HL-60 (cell line): ENCODE measurements at places on chromosomes 12 and 14.

- peak; percentile 37 for DNase-seq
Measured at GRCh38 chr12:26872625-26873024, 39.6 kb upstream of the ITPR2 start.

GRCh38 chr12:46493834-46494181 is 121.2 kb upstream of the SLC38A2 start:
- no peak for DNase-seq

- no peak for DNase-seq
Measured at GRCh38 chr12:95548539-95549391, 2.5 kb downstream of the USP44 start.

DNA sequence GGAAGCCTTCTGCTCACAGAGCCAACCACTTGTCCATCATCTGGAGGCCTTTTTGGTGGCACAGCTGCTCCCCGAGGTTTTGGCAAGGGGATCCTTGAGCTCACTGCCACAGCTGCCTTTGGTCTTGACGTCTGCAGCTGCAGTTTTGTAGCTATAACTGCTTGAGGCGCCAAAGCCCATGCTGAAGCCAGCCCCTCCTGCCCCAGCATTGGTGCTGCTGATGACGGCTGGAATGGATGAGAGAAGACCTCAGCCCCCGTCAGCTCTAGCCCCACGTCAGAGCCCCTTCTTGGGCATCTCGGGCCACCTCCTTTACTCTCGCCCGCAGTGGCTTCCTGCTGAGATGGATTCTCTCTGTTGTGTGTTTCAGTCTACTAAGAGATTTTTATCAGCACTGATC is 12.3 kb upstream of the KRT74 start:
- DNase-seq, result no peak

DNA sequence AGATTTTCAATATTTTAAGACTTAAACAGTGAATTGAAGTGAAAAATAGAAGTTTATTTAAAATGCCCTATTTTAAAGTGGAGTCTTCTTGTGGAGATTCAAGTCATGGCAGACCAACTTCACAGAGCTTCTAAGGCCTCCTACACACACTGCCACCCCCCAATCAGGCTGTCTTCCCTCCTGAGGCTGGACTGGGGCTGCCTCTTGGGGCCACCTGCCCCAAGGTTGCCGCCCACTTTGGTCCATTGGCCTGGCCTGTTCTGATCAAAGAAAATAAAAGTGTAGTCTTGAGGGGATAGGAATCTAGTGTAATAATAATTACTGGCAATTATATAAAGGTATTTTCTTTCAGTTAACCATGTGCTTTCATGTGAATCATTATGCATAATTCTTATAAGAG is 1.3 kb downstream of the GOLT1B start:
- DNase-seq, result no peak

DNA sequence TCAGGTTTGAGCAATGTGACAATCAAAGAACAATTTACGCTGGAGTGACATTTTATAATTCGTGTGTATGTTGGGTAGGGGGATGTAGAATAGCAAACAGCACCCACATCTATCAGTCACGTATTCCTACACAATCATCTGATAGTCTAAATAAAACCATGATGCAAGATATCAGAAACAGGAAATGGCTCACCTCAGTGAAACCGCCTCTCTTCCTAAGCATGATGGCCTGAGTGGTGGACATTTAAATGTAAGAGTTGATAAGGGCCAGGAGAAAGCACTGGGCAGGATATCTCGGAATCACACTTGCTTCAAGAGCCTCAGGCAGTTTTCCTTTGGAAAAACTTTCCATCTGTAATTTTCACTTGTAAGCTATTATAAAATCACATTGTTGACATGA is 128.2 kb downstream of the GRIP1 start:
- no peak for DNase-seq

DNA sequence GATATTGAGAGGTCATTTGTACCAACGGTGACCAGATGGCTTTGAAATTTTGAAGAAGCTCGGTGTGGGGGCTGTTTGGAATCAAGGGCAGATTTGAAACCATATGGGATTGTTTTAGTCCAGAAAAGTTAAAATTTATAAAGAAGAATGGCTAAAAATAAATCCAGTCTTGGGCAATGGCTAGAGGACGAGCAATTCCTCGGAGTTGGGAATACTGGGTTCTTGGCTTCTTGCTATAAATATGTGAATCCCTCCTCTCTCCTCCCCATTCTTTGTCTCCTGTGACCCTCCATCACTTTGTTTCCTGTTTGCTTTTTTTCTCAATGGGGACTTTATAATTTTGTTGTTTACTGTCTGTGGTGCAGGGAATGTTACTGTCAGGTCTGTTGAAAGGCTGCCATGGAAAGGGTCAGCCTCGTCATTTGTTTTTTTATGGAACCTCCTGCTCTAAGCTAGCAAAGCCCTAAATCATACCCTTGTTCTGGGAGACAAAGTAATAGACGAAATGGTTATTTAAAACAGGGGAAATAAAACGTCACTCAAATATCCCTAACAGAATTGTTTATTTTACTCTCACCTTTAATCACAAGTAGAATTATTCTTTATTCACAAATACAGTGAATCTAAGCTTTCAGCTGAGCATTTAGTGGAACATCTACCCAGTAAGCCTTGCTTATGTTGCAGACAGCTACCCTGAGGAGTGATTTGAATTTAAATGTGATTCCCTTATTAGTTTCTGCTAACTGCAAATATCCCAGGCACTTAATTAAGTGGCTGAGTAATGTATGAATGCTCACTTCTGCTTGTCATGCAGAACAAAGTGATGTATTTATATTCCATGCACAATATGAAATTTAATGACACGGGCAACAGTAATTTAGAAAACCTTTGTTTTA is 273.1 kb upstream of the NOVA1 start:
- no peak for DNase-seq

- DNase-seq, result peak; percentile 84
Measured at GRCh38 chr12:55642267-55642666, 5.6 kb downstream of the OR10P1 start.

- no peak for DNase-seq
Measured at GRCh38 chr12:63066136-63066535, 84.9 kb downstream of the AVPR1A start.

DNA sequence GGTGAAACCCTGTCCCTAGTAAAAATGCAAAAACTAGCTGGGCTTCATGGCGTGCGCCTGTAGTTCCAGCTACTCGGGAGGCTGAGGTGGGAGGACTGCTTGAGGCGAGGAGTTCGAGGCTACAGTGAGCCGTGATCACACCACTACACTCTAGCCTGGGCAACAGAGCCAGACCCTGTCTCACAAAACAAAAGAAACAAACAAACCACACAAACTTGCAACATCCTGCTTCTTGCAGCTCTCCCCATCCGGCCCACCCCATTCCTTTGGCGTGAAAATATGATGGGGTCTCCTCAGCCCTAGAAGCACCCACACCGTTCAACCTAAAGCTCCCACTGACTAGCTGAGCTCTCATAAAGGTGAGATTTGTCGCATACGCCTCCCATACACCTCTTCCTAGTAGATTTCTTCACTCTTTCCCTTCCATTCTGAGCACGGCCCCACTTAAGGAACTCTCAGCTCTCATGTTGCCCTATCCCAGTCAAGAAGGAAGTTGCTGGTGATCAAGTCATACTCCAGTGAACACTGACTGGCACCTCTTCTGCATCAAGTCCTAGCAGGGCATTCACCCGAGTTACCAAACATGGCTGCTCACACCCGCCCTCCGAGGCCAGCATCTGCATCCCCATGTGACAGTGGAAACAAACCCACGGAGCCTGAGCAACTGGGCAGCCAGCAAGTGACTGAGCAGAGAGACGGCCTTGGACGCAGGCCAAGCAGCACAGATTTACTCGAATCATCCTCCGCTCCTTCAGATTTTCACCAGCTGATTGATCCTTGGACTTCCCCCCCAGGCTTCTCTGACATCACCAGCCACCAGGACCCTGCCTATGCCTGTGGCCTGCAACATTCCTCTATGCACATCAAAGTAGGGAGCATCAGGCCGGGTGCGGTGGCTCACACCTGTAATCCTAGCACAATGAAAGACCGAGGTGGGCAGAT is 18.9 kb upstream of the CD27 start:
- DNase-seq, result peak; percentile 29

DNA sequence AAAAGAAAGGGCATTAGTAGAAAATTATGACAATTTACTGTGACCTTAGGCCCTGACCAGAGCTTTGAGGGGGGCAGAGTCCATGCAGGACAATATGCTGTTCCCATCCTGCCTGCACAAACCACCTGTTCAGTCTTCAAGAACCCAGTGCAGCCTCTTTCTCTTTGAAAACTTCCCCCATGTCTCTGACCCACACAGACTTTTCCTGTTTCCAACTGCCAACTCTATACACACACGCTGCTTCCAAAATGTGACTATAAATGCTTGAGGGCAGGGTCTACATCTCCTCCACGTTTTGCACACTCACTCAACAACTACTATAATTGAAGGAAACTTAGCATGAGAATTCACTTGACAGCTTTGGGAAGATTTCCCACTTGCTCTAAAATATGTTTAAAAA is 36.6 kb upstream of the SYCP3 start:
- no peak for DNase-seq

DNA sequence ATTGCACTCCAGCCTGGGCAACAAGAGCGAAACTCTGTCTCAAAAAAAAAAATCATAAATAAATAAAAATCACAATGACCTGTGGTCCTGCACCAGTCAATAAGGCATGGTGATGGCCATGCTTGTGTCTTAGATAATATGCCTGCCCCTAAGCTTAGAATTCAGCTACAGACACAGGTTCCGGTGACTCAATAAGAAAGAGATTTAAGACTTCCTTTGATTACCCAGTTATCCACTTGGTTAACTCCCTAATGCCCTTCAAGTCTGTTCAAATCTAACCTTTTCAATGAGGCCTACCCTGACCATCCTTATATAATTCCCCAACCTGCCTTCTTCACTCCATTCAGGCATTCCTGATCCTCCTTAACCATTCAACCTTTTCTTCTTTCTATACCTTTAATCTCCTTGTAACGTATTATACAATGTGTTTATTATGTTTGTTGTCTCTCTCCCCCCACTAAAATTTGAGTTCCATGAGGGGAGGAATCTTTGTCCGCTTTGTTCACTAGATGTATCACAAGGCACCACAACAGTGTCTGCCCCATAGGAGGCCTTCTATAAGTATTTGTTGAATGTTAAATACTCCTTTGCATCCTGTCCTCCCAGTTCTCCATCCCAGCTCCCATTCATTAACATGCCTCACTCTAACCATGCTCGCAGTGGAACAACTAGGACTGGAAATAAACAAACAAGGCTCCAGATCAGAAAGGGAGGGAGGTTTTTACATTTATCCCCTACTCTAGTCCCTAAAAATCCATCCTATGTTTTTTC is 8.9 kb downstream of the MAP4K5 start:
- no peak for DNase-seq

DNA sequence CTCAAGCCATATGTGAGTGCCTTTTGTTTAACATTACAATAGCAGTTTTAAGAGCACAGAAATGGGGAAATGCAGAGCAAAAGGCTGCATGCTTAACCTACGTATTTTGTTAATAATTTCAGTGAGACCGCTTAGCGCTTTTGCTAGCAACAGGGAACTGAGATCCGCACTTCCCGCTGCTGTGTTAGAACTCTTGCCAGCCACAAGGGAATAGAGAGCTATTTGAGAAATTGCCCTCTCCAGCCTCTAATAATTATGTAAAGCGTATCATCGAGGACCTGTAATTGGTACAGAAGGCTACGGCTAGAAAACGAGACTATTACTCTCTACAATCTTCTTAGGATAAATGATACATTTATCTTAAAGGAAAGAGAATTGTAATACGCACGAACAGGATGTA is 205.2 kb upstream of the GRIP1 start:
- no peak for DNase-seq

DNA sequence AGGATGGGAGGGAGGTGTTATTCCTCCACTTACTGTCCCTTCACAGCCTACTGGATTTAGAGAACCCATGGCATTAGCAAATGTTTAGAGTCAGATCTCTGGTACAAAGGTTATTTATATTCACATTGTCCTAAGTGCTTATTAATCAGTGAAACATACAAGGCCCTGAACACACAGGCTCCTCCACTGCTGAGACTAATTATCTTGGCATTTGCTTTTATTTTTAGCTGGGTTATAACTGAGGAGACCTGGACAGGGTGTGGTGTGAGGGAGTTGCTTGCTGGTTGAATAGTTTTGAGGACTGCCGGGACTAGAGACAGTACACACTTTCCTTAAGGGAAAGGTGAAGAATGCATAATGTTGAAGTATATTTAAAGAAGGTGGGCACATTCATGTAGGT is 77.5 kb downstream of the FIGNL2 start:
- no peak for DNase-seq

DNA sequence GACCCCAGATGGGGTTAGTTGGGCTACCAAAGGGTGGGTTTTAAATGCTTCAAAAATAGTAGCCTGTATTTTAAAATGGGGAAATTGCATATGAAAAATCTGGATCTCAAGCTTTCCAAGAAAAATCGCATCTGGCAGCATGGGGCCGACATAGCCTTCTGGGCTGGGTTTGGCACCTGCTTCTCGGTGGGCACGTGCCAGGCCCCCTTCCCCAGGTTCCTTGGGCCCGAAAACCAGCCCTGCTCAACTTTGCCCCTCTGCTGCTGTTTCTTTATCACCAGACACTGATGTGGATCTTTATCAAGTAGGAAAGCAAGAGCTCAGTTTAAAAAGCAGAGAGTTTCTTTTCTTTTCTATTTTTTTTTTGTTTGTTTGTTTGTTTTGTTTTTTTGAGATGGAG is 95.1 kb downstream of the DICER1 start:
- no peak for DNase-seq

DNA sequence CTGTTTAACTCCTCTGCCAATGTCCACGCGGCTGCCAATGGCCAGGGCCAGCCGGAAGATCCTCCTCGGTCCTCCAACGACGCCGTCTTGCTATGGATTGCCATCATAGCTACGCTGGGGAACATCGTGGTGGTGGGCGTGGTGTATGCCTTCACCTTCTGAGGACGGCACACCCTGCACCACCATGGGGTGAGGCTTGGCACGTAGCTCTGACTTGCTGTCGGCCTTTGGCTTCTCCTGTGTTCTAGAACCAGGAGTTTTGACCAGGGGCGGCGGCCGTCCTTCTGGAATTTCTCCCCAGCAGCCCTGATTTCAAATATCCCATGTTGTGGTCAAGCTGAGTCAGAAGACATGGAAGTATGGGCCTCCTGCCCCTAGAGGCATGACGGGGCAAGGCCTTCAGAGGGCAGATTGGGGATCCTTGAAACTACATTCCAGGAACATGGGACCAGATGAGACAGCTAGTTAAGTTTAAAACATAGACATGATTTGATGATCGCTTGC is 47.5 kb downstream of the C14orf132 start:
- DNase-seq, result no peak

DNA sequence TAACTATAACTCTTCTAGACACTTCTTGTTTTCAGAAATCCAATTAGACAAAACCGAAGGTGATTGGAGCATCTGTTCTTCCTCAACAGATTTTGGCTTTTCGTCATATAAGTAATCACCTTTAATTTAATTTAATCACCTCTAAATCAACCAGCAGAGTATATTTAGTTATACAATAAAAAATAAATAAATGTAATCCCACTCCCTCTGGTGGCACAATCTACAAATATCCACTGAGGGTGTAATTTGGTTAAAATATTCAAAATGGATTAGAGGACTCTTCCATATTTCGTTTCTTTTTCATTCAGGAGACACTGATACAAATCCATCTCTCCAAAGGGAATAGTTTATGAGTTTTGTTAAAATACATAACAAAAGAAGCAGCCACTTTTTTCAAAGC is 18.3 kb upstream of the SLC35F4 start:
- DNase-seq, result no peak

- DNase-seq, result no peak
Measured at GRCh38 chr14:105665951-105666277, 139.5 kb downstream of the TMEM121 start.

- DNase-seq, result no peak
Measured at GRCh38 chr14:64873506-64874219, 6.0 kb downstream of the SPTB start.

- peak; percentile 36 for DNase-seq
Measured at GRCh38 chr12:53179687-53180219, 769 bp upstream of the ZNF740 start.
